ENCODE measurements at places on chromosomes 7 and 10. TPM values are rescaled to one million over a fixed set of nuclear protein-coding genes. Genes with fewer than 3 reads are reported as not detected.
A peak's percentile ranks its signal among the peaks of the same experiment; 100 is the strongest.

DNA sequence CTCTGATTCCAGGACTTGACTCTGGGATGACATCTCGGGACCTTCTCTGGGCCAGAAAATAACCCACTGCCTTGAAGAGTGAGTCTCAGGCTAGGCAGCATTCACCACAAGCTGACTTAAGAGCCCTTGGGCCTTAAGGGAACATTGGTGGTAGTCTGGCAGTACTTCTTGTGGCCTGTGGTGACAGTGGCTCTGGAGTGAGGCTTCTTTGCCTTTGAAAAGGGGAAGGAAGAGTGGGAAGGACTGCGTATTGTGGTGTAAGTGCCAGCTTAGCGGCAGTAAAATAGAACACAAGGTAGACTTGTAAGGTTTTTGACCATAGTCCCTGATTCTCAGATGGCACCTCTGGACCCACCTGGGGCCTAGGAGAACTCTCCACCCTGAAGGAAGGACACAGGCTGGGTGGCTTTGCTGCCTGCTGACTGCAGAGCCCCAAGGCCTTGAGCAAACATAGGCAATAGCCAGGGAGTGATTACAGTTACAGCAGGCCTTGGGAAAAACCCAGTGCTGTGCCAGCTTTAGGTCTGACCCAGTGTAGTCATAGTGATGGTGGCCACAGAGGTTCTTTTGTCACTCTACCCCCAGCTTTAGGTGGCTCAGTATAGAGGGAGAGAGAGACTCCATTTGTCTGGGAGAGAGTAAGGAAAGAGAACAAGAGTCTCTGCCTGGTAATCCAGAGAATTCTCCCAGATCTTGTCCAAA lies 483.9 kb downstream of the SH2D4B start:
- no peak for DNase-seq

DNA sequence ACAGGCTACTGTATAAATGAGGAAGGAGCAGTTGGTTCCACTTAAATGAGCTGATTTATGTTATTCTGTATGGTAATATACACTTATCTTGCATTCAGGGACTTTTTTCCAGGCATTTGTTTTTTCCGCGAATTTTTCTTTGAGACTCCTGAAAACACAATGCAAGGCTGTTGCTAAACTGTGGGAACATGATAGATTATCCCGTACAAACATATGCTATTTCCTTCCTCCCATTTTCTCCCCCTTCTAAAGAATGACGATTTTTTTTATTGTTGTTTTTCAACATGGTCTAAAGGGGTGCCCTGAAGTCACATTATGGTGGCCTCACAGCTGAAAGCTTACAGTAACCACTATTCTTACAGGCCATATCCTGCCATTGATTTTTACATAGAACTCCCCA lies 523.9 kb upstream of the NRP1 start:
- no peak for DNase-seq

The PPP1R3C gene
- total RNA-seq, result 10.9 TPM

DNA sequence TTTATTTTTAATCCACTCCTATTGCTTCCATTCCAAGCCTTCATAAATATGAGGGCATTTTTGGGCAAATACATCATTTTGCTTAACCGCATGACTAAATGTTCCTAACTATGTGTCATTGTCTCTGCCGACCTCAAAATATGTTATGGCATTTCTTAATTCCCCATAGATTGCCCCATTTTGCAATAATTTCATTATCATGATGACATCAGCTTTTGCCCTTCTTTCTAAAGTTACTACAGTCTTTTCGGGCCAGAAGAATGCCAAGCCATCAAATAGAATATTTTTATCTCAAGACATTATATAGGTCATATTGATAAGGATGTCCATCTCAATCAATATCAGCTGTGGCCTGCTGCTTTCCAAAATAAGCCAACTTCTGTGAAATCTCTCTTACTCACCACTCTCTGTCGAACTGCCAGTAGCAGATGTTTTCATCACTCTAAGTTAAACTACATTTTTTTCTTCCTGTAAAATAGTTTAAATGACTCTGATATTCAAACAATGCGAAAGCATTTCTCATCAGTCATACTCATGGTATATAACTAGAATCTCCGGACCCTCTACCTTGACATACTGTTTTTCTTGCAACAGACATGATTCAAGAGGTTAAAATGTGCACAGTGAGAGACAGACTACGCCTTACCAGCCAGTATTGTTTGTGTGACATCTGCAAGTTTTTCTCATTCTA lies 1254.6 kb upstream of the CELF2 start:
- DNase-seq, result no peak

GRCh38 chr7:100486111-100486636 lies 2.4 kb downstream of the NYAP1 start:
- DNase-seq, result no peak

GRCh38 chr10:97336942-97337831 lies 2.7 kb upstream of the FRAT2 start:
- DNase-seq, result no peak

DNA sequence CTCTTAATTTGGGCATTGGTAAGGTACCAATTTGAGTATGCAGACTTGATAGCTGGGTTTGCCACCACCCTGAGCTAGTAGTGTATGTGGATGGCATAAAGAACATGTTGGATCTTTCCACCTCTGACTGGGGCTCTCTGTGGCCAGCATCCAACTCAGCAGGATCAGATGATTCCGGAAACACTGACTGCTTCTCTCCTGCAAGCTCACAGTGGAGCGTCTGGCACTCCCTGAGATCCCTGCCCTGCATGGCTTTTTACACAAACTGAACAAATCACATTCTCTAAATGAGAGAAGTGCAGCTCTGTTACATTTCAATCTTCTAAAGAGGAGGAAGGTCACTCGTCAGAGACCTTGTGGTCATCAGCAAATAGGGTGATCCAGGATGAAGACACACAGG lies 1057.5 kb downstream of the NRG3 start:
- no peak for DNase-seq

- no peak for DNase-seq
Measured at GRCh38 chr7:40468891-40469864, 334.4 kb downstream of the SUGCT start.

DNA sequence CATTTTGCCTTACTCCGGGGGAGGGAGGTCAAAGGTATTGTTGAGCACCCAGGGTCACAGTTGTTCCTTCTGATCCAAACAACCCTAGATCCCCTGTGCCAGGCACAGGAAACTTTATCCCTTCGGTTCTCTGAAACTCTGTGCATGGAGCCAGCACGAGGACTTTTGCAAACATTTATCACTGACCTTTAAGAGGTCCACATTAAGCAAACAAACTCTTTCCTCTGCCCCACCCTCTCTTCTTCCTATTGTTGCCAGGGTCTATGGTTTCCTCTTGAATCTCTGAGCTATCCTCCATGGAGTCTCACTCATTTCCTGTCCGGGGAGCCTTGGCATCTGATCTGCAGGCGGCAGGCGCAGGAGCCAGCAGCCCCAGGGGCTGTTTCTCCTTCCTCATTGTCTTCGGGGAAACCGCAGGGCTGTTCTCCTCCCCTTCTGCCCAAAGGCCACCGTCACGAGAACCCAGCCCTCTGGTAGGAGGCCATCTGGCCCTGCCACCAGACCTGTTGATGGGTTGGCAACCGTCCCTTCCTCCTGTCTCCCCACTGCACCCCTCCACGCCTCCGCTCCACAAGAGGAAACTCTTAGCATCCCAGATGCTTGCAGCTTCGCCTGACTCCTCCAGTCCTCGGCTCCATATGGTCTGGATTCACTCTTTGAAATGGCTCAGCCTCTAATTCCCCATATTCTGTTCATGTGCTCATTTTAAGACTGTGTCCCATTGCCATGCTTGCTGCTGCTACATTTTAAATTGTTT lies 327.3 kb upstream of the NRP1 start:
- DNase-seq, result peak; percentile 83

- no peak for DNase-seq
Measured at GRCh38 chr7:29891766-29892165, 85.5 kb downstream of the WIPF3 start.

The BTBD16 gene
- total RNA-seq, result 0.89 TPM

DNA sequence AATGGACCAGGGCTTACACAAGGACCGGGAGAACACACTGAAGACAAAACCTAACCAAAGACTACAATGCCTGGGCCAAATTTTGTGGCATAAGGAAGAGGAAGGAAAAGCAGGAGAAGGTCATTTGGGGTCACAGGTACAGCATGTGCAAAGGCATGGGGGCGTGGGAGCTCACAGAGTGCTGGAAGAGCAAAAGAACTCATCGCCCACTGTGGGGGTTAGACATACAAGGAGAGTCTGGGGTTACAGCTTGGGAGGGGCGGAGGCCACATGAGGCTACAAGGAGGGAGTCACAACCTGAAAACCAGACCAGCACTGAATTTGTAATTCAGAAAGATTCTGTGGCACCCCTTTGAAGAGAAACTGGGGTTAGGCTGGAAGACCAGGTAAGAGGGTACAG lies 9.7 kb downstream of the PUS7 start:
- no peak for DNase-seq

DNA sequence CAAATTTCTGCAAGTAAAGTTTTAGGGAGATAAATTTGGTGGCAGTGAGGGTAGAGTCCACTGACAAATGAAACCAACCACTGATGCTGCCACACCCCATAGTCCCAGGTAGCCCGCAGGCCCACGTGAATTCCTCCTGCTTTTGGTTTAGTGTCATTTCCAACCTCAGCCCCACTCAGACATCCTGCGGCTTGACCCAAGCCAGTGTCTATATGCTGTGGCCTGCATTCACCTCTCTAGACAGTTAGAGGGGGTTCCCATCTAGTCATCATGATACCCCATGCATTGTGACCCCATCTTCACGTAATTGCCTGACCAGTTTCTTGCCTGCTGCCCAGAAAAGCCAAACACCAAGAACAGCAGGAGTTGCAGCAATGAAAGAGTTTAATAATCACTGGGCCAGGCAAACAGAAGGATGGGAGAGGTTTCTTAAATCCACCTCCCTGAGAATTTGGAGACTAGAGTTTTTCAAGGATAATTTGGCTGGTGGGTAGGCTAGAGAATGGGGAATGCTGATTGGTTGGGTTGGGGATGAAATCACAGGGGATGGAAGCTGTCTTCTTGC lies 332.0 kb upstream of the GALNT17 start:
- DNase-seq, result no peak

The HUS1 gene
- 39.7 TPM for total RNA-seq

DNA sequence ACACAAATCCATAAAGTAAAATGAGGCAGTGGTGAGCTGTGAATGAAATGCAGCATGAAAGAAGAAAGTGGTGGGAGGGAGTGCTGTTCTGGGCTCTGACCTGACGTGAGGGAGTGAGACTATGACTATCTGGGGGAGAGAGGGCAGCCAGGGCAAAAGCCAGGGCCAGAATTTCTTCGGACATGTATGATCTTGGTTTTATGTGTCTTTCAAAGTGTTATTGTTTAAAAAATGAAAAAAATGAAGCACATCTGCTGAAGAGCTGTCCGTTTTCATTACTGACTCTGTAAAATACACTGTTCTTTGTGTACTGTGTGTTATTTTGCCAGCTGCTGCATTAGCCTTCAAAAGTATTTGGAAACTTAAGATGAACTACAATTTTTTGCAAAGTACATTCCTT lies 70.2 kb upstream of the KLF14 start:
- DNase-seq, result no peak

The LRGUK gene
- 0.76 TPM for total RNA-seq

The SHOC2 gene
- total RNA-seq, result 71.4 TPM

The PKD2L1 gene
- total RNA-seq, result not detected

The PLCE1 gene
- 16.9 TPM for total RNA-seq

DNA sequence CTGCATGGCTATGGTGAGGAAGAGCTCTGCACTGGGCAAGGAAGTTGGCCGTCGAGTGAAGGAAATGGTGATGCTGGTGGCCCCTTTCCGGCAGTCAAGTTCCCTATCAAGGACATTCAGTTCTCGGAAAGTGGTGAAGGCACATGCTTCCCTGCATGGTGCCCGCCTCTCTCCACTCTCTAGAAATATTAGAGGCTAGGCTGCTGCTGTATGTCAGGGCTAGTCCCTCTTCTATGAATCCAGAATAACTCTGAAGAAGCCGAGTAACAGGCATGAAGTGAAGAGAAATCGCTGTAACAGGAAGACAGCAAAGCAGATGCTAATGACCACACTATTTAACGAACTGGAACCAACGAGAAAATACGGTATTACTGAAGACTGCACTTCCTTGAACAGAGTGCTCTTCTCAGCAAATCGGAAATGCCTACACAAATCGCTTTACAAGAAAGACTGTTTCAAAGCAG lies 5.4 kb downstream of the IDI1 start:
- no peak for DNase-seq

GRCh38 chr7:143884969-143885559 lies 16.9 kb downstream of the TCAF1 start:
- peak; percentile 78 for DNase-seq

The TYW1 gene
- 22.0 TPM for total RNA-seq

Data from sciatic nerve (tissue), 2 donors.